Activated naive CD4-positive, alpha-beta T cell treated with anti-CD3 and anti-CD28 coated beads, Interleukin-2, amount 50 U/mL, for 16 hours (primary cell): ENCODE measurements at places on chromosomes 12 and 14.

DNA sequence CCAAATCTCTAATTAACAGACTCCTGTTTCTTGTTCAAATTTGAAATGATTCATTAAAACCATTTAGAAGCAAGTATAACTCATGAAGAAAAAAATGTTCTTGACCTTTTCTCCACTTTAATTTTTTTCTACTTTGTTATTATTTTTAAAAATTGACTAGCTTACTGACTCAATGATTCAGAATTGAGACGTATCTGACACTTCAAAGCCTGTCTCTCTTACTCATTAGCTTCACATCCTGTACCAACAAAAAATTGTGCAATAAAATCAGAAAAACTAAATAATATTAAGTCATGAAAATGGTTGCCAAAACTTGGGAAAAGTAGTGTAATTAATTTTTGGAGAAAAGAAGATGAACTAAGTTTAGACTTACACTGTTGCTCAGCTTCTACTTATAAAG is 331.2 kb downstream of the SLC16A7 start:
- DNase-seq: no peak

DNA sequence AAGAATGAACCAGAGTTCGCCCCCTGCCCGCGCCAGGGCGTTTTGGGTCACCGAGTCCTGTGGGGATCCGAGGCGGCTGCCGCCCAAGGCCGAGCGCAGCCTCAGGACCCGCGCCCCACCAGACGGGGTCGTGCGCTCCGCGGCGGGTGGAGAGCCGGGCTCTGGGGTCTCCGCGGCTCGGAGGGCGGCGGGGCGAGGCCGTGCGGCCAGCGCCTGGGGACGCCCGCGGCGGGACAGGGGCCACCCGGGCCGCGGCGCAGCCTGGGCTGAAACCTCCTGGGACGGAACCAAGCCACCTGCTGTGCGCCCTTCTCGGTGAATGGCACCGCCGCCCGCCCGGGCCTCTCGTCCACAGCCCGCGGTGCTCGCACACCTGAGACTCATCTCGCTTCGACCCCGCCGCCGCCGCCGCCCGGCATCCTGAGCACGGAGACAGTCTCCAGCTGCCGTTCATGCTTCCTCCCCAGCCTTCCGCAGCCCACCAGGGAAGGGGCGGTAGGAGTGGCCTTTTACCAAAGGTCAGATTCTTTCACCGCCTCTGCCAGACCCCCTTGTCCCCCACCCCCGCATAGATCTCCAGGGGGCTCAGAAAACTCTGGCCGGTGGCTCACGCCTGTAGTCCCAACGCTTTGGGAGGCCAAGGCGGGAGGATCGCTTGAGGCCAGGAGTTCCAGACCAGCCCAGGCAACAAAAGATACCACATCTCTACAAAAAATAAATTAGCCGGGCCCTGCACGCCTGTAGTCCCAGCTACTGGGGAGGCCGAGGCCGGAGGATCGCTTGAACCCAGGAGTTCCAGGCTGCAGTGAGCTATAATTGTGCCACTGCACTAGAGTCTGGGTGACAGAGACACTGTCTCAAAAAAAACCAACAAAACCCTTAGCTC is 901 bp downstream of the B3GNT4 start:
- peak; percentile 35 for DNase-seq

DNA sequence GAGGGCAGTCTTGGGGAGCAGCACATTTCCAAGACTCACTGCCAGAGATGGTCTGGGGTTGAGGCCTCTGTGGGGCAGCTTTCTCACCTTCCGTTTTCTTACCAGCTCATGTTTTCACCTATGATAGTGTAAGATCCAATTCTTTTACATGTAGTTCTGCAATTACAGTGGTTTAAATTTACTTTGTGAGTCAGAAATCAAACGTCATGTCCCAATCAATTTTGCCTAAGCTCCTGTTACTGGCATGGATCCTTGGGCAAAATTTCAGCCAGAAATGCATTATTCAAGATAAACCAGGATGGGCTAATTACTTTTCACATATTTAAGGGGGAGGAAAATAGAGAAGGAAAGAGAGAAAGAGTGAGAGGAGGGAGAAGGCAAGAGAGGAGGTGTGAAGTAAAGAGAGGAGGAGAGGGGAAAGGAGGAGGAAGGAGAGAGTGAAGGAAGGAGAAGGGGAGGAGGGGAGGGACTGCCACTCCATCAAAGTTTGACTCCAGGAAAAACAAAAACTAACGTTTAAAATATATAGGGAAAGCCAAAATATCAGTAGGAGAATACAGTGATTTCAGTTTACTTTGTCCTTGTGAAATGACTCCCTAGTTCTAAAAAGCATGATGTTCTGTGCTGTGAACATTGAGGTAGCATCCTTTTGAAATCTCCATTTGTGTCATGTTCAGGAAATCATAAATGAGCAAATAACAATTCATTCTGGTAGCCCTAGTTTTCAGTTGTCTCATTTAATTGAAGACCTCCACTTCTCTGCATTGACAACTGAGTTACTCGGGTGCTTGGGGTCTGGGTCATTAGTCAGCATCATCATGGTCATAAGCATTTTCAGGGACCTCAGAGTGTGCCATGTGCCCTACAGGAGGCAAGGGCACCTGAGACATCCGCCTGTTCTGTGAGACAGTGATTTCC is 3.0 kb downstream of the BMAL2 start:
- no peak for DNase-seq

GRCh38 chr14:53106768-53107167 is 46.4 kb downstream of the DDHD1 start:
- DNase-seq: no peak

GRCh38 chr14:71726580-71727021 is 205.6 kb upstream of the RGS6 start:
- DNase-seq: no peak

DNA sequence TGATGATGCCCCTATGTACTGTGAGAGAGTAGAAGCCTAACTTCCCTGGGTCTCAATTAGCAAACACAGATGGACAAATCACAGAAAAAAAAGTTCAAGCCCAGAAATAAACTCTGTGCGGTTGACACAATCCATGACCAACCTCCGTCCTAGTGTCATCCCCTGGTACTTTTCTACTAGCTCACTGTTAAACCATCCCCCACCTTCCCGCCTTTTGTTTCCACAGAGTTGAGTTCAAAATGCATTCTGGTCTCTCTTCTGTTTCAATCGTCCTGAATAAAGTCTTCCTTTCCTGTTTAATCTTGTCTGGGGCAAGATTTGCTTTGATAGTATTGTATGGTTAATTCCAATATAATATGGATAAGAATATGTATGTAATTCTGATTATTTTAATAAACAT is 199.9 kb downstream of the SLC6A15 start:
- DNase-seq: no peak

GRCh38 chr12:94839347-94839746 is 164.2 kb downstream of the NDUFA12 start:
- no peak for DNase-seq

- DNase-seq: no peak
Measured at GRCh38 chr12:30602678-30603077, 93.0 kb downstream of the IPO8 start.

DNA sequence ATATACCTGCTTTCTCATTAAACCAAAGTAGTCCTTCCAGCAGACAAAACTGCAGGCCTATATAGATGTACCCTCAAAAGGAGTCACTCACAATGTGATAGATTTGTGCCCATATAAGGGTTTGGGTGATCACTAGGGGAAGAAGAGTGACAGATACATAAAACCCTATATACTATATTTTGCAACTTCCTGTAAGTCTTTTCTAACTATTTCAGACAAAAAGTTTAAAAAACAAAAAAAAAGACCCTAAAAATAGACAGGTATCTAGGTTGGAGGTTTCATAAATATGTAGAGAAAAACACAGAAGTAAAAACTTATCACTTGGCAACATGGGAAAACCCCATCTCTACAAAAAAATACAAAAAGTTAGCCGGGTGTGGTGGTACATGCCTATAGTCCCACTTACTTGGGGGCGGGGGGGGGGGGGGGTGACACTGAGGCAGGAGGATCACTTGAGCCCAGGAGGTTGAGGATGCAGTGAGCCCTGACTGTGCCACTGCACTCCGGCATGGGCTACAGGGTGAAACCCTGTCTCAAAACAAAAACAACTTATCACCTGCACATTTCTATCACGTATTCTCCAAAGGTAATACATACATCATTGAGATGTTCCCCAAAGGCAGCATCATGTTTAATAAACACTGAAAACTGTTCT is 2.9 kb downstream of the VCPKMT start:
- no peak for DNase-seq

- DNase-seq: no peak
Measured at GRCh38 chr12:20097626-20098025, 270.7 kb upstream of the PDE3A start.

- peak; percentile 23 for DNase-seq
Measured at GRCh38 chr14:61812347-61813095, 50.3 kb downstream of the SNAPC1 start.

GRCh38 chr12:121781484-121781997 is 11.9 kb downstream of the RHOF start:
- no peak for DNase-seq

DNA sequence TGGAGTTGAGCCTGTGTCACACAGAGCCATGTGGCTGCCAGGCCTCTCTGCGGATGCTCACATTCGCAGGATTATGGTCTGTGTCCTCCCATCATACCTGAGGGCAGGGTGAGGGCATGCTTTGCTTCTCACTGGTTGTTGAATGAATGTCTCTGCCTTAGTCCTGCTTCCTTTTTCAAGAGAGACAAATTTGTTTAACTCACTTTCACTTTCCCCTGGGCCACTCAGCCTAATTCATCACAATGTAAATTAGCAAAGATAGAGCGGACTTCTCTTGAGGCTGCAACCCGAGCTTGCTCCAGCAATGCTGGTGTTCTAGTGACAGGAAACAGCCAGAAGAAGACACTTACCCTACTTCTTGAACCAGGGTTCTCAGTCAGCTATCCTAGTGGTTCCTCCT is 35.5 kb upstream of the PAX9 start:
- DNase-seq: no peak

GRCh38 chr12:104258476-104259067 is 43.0 kb downstream of the TXNRD1 start:
- no peak for DNase-seq

DNA sequence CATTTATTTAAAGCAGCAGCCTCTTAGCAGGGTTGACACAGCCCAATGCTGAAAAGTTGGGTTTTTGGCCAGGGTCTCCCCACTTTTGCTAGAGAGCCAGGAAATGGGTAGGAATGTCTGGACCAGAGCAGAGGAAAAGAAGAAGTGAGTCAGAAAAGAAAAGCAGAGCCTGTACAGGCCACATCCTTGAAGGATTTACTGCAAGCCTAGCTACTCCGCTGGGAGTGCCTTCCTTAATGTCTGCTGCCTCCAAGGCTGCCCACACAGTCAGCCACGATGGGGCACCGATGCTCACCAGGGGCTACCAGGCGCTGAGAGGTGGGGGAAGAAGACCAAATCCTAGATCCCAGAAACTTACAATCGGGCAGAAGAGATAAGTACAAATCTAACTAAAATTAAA is 139.2 kb downstream of the C12orf75 start:
- DNase-seq: no peak

DNA sequence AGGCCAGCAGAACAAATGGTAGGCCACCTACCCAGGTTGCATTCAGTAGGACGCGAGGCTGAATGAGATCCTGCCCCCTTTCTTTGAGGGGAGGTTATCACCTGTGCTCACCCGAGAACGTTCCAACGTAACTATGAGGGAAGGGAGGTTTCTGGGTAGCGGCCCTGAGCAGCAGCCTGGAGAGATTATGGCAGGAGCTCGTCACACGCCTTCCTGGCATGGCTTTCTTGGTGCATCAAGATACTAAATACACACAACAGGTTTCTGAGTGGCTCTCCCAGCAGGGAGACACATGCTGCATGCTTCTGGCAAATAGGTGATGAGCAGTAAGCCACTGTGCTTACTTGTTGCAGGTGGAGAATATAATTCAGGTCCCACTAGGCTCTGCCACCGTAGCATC is 147.7 kb downstream of the CALM1 start:
- no peak for DNase-seq

DNA sequence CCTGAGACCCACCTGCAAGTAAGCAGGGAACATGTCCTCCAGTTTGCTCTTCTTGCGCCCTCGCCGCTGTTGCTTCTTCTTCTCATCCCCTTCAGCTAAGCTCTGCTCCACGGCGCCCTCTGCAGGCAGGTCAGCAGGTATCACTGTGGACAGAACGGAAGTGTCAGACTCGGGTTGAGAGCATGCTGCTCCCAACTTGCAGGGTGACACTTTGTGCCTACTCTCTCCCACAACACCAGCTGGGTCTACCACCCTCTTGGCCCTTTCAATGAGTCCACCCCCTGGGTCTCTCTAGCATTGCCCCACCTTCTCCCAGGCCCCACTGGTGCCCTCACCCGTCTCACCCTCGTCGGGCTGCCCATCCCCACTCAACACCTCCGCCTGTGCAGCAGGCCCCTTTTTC is 16.7 kb downstream of the KMT2D start:
- DNase-seq: peak; percentile 83

DNA sequence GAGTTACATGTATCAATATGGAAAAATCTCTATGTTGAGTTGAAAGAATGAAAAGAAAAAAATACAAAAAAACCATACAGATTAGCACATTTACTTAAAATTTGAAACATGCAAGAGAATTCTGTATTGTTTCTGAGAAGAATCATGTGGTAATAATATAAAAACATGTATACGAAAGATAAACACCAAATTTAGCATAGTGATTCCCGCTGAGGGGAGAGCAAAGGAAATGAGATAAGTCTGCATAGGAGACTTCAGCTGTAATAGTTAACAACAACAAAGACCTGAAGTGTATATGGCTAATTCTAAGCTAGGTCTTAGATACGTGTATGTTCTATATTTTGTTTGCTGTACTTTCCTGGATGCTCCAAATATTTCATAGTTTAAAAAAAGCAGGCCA is 46.5 kb downstream of the FNTB start:
- DNase-seq: no peak

- no peak for DNase-seq
Measured at GRCh38 chr14:103180331-103180730, 57.1 kb downstream of the TNFAIP2 start.

DNA sequence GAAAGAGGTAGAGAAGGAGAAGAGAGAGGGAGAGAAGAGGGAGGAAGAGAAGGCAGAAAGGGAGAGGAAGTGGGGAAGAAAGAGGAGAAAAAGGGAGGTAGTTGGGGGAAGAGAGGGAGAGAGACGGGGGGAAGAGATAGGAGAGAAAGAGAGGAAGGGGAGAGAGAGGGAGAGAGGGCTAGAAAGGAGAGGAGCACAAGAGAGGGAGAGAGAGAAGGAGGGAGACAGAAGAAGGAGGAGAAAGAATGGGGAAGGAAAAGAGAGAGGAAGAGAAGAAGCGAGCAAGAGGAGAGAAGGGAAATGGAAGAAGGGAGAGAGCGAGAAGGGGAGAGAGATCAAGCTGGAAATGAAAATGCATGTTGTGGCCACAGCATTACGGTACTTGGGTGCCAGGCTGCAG is 1368.4 kb upstream of the TMEM132C start:
- DNase-seq: no peak

- no peak for DNase-seq
Measured at GRCh38 chr12:104600790-104601739, 144.3 kb downstream of the CHST11 start.

- DNase-seq: no peak
Measured at GRCh38 chr12:51335931-51336330, 10.5 kb downstream of the CELA1 start.

- DNase-seq: no peak
Measured at GRCh38 chr14:105343194-105343593, 28.6 kb downstream of the PACS2 start.
